Naive thymus-derived CD4-positive, alpha-beta T cell (primary cell): ENCODE measurements at places on chromosomes 3 and 15. TPM values are rescaled to one million over a fixed set of nuclear protein-coding genes. Genes with fewer than 3 reads are reported as not detected.

Gene CD200
- total RNA-seq = 2.9 TPM

Gene SLC12A1
- total RNA-seq = not detected

Gene ALDH1L1
- total RNA-seq = not detected

Gene UBR1
- 50.4 TPM for total RNA-seq

Gene UROC1
- not detected for total RNA-seq

Gene AHSG
- total RNA-seq = not detected

Gene GOLGA8G
- total RNA-seq = not detected

Gene CHRNA7
- total RNA-seq = not detected in 2 replicates

Gene GP5
- total RNA-seq = 1.0 and 1.4 TPM in 2 replicates

Gene NLGN1
- total RNA-seq = not detected

Gene EPHB1
- 1.8 TPM for total RNA-seq

Gene KIF15
- 0.86 TPM for total RNA-seq

Gene ZNF385D
- not detected for total RNA-seq

Gene CHP1
- 20.2 TPM for total RNA-seq

GRCh38 chr15:81947548-81947947 is 98.3 kb downstream of the MEX3B start:
- no peak for DNase-seq

- DNase-seq = no peak
These were observed 111.7 kb upstream of the KLF13 start for GRCh38 chr15:31214864-31215489.

DNA sequence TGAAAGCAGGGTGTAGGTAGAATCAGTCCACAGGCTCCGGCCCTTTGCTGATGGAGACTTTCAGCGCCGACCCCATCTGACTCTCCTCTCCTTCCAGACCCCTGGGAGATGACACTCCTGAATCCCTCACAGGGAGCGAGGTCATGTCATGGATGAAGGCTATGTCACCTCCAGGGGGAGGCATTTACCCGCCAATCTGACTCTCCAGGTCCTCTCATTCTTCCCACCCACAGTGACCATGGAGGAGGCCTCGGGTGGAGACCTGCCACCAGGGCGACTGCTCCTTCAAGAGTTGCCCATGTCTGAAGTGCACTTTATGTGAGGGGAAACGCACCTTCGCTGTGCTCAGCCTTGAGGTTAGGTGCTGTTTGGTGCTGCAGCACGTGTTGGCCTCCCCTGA is 112.7 kb downstream of the KLF13 start:
- no peak for DNase-seq

DNA sequence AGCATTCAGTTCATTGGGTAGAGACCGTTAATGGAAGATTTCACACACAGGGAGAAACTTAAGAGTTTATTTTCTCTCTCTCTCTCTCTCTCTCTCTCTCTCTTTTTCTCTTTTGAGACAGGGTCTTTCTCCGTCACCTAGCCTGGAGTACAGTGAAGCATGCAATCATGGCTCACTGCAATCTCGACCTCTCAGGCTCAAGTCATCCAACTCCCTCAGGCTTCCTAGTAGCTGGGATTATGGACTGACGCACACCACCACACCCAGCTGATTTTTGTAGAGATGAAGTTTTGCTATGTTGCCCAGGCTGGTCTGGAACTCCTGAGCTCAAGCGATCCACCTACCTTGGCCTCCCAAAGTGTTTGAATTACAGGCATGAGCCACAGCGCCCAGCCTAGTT is 1.6 kb downstream of the WDR72 start:
- no peak for DNase-seq

DNA sequence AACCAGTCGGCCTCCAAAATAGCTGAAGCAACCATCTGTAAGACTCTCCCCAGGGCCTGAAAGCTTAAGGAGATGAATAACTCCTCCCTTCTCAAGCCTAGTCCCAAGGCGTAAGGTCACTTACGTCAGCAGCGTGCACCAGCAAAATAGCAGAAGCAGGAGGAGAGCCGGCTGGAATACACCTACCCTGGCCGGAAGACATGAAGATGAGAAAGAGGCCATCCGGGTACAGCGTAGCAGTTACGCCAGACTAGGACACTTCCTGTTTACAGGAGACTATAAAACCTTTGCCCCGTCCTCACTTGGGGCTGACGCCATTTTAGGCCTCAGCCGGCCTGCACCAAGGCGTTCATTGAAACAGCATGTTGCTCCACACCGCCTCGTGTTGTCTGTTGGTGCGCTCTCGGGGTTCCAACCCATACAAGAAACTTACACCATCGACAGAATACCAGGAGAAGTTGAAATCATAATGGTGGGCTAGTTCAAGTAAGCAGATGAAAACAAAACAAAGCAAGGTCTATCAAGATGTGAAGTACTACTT is 2.5 kb downstream of the CFAP92 start:
- DNase-seq = no peak

GRCh38 chr3:152839511-152839910 is 4.6 kb downstream of the P2RY1 start:
- no peak for DNase-seq

DNA sequence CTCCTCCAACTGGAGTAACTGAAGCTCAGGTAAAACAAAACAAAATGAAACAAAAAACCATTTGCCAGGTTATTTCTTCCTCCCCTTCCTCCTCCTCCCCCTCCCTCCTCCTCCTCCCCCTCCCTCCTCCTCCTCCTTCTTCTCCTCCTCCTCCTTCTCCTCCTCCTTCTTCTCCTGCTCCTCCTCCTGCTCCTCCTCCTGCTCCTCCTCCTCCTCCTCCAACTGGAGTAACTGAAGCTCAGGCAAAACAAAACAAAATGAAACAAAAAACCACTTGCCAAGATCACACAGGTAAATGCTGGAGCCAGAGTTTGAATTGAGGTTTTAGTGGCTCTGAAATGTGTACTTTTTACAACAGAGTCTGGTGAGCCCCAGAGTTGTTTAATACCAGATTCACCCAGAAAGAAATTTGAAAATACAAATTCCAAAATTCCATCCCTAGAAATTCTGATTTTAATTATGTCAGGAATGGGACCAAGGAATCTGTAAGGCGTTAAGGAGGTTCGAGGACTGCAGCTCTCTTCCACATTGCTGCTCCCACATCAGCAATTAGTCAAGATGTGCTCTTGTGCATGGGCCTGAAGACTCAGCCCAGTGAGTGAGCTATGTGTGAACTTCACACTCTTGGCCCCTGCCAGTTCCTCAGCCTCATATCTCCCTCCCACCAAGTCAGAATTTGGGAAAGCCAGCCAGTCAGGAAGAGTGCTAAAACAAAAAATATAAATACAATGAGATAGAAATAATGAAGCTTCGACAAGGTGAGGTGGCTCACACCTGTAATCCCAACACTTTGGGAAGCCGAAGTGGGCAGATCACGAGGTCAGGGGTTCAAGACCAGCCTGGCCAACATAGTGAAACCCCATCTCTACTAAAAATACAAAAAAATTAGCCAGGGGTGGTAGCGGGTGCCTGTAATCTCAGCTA is 31.6 kb upstream of the ZNF770 start:
- DNase-seq = no peak

DNA sequence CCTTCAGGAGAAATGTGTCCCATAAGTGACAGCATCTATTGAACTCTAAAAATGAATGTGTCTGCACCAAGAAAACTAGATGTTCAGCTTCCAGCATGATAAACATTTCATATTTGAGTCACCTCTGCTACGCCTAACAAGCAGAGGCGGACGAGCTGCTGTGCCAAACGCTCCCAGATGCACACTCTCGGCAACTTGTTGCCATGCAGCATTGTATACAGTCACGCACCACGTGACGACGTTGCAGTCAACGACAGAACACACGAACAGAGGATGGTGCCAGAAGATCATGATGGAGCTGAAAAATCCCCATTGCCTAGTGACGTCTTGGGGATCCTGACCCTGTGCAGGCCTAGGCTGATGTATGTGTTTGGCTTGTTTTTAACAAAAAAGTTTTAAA is 137.5 kb downstream of the XXYLT1 start:
- DNase-seq = no peak

DNA sequence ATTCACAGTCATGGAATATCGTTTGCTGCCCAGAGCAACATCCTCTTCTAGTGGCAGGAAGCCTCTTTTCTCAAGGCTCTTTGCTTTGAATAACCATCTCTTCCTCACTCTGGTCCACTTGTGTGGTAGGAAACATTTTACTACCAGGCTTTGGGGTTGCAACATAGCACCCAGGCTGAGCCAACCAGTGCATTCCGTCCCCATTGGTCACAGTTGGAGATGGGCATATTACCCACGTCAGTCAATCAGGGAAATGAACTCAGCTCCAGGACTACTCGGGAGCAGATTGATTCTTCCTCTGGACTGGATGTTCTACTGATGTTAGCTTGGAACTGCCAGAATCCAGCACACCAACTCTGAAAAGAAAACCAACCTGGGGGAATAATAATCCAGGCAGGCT is 4.2 kb upstream of the PEX5L start:
- DNase-seq = no peak

- no peak for DNase-seq
These were observed 86.5 kb downstream of the PRICKLE2 start for GRCh38 chr3:64138656-64139375.

DNA sequence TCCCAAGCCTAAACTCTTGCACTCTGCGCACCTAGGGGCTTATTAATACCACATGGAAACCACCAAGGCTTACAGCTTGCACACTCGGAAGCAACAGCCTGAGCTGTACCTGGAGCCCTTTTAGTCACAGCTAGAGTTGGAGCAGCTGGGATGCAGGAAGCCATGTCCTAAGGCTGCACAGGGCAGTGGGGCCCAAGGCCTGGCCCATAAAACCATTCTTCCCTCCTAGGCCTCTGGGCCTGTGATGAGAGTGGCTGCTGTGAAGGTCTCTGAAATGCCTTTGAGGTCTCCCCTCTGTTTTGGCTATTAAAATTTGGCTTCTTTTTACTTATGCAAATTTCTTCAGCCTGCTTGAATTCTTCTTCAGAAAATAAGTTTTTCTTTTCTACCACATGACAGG is 383.9 kb upstream of the UBE2E2 start:
- no peak for DNase-seq

DNA sequence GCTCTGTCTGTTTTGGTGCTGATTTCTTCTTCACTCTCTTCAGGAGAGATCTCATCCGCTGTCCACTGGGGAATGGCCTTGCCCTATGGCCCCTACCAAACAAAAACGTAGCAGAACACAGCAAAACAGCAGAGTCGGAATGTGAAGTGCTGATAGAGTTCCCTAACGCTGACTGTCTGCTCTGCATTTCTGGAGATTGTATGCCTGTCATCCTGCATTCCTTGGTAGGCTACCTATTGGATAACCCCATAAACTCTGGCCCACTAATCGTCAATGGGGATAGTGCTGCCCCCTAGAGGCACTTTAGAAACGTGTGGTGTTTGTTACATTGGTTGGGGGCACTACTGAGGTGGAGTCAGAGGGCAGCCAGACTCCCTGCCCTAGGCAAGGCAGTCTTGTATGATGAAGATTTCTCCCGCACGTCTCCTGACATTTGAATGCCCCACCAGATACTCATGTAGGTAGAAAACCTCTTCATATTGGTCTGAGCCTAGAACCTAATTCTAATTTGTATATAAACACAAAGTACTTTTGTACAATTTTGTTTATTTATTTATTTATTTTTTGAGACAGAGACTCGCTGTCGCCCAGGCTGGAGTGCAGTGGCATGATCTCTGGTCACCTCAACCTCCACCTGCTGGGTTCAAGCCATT is 15.6 kb upstream of the MAGEF1 start:
- DNase-seq = peak; percentile 34

DNA sequence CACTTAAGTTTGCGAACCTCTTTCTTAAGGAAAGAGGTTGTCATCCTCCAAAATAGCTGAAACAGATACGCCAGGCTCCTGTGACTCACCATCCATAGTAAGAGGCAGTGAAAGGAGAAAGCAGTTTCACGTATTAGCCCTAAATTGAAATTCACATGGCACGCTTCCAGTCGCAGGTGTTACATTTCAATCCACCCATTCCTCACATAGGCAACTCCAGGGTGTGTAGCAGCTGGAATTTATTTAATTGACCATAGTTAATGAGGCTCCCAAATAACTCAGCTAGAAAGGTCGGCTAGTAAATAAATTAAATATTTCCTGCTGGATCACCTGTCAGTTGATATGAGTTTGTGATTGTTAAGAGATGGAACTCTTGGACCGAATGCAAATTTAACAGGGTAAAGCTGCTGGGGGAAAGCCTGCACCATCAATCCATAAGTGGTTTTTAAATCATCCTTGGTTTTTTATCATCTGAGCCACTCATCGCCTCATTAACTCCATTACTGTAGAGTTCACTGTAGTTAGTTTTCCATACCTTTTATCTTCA is 19.6 kb downstream of the NSUN3 start:
- DNase-seq = no peak

GRCh38 chr15:93241696-93242585 is 152.9 kb upstream of the RGMA start:
- no peak for DNase-seq

DNA sequence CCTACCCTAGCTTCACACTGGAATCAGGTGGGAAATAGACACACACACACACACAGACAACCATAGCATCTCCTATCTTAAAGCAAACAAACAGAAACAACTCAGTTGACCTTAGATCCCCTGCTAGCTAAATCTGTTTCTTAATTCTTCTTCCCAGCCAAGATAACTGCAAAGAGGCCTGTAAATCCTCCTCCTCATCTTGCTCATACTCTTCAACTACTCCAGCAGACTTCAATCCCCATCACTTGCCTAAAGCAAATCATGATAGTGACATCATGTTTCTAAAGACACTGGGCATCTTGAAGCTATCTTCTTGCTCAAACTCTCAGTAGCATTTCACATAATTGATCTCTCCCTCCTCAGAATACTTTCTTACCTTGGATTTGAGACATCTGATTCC is 303.0 kb downstream of the RBMS3 start:
- no peak for DNase-seq

DNA sequence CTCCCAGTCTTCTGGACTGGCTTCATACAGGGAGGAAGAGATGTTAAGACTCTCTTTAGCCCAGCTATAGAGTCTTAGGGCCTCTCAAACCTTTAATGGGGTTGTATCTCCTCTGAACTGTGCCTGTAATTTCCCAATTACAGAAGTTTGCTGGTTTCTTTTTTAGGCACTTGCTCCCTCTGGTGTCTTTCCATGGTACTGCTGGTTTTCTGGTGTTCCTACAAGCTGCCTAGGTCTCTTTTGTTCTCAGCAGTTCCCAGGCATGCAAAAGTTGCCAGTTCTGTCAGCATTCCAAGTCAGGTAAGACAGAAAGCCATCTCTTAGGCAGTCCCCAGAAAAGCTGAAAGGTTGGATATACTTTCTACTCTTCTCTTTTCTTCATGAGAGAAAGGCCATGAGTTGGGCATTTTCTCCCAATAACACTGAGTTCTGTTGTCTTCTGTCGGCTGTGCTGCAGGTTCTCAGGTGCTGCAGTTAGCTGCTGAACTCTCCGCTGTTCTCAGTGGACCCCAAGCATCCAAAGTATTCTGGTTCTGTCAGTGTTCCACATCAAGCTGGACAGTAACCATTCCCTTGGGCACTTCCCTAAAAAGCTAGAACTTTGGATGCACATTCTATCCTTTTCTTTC is 54.4 kb upstream of the EHHADH start:
- DNase-seq = peak; percentile 24

DNA sequence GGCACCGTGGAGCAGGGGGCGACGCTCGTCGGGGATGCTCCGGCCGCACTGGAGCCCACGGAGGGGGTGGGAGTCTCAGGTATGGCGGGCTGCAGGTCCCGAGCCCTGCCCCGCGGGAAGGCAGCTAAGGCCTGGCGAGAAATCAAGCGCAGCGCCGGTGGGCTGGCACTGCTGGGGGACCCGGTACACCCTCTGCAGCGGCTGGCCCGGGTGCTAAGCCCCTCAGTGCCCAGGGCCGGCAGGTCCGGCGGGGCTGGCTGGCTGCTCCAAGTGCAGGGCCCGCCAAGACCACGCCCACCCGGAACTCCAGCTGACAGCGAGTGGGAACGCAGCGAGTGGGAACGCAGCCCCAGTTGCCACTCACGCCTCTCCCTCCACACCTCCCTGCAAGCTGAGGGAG is 676.4 kb downstream of the SI start:
- DNase-seq = no peak

- no peak for DNase-seq
These were observed 67.8 kb downstream of the SLC12A8 start for GRCh38 chr3:125144653-125145314.
